ENCODE measurements at places on chromosomes 6 and 20.

GRCh38 chr6:147903321-147903720 is 394.8 kb downstream of the SAMD5 start:
- no peak for DNase-seq

DNA sequence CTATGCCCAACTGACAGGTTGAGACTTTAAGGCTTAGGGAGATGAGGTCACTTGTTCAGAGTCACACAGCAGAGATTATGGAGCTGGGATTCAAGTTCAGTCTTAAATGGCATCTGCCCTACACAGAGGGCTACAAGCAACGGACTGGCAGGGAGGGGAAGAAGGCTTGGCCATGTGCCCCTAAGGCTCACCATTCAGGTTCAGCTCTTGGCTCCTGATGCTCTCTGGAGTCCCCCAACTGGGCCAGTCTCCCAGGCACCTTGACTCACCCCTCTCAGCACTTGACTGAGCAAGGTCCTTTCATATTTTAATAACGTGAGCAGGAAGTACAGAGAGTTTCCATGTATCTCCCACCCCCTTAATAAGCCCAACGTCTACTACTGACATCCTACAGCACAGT is 71.4 kb upstream of the MAFB start:
- no peak for DNase-seq

DNA sequence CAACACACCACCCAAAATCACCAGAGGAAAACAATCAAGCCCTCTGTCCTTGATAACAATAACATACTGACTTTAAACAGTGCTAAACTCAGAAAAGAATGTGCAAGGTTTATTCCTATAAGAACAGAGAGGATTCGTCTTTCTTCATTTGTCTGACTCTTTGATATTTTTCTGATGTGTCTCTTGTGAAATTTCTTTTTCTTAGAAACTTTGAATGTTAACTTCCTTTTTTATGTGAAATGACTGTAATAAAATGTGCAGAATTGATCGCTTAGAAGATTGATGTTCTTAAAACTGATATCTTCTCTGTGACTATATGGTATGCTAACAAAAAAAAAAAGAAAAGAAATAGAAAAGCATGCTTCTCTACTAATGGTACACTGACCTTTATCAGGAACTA is 947.4 kb upstream of the CITED2 start:
- no peak for DNase-seq

GRCh38 chr20:4869290-4870193 is 131.8 kb downstream of the SLC23A2 start:
- no peak for DNase-seq

GRCh38 chr6:151389618-151390275 is 1.6 kb downstream of the ZBTB2 start:
- peak; percentile 81 for DNase-seq

DNA sequence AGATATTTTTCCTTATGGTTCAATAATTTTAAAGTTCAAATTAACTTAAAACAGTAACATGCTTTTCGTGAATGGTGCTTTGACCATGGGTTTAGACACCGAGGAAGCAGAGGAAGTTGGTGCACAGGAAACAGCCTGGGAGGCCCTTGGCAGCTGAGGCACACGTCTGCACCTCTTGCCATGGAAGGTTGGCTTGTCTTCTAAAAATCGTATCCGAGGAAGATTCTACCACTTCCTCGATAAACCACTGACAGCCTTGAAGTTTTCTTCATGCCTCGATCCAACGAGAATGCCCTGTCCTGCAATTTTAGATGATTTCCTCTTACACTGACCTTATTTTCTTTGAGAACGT is 12.2 kb downstream of the DLL1 start:
- DNase-seq: no peak

DNA sequence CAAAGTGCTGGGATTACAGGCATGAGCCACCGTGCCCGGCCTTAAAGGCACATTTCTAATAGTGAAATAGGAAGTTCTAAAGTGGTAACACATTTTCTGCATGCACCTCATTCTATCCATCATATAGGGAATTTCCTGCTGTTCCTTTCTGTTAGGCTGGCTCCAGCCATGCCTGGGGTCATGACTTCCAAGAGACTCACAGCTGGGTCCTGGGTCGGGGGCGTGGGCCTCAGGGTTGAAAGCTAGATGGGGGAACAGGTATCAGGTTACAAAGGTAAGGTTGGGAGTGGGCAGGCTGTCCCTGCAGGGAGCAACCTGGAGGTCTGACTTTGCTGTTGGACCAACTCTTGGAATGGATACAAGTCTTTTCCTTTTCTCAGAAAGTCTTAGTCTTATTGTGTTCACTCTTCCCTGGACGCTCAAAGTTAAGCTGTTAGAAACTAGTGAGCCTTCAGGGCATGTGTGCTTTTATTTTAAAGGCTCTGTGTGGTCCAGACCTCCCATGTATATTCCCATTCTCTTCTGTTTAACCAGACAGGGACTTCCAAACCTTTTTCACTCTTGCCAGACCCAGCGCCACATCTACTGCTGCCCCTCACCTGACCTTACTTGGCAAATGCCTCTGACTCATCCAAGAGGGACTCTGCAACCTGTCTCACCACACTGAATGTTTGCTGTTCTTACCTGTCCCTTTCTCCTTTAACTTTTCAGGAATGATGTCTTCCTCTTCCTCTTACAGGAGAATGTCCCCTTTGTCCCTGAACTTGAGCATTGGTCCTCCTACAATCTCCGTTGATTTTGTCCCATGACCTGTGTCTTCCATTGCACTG is 64.4 kb downstream of the TMEM170B start:
- no peak for DNase-seq

GRCh38 chr20:38301309-38301708 is 2.6 kb upstream of the BPI start:
- DNase-seq: no peak

DNA sequence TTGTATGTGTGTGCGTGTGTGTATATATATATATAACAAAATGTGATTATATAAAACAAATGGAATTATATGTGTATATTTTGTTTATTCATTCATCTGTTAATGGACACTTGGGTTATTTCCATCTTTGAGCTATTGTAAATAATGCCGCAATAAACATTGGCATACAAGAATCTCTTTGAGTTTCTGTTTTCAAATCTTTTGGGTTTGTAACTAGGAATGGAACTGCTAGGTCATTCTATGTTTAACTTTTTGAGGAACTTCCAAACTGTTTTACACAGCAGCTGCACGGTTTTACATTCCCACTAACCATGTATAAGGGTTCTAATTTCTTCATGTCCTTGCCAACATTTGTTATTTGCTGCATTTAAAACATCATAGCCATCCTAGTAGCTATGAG is 39.9 kb upstream of the TGM2 start:
- no peak for DNase-seq

DNA sequence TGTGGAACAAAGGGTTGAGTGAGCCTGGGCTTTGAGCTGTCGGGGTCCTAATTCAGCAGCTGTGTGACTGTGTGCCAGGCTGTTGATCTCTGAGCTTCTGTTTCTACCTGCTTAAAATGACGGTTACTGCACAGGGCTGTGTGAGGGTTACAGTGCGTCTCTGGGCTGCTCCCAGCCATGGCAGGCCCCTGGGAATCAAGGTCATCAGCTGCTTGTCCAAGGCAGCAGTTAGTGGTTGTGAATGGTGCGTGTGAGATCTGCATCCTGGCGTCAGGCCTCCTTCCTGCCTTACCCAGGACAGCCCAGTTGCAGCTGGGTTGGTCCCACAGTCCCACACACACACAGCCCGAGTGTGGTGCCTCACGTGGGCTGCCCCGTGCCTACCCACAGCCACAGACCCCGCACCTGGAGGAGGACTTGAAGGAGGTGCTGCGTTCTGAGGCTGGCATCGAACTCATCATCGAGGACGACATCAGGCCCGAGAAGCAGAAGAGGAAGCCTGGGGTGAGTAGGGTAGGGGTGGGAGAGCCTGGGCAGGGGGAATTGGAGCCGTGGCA is 15.6 kb downstream of the GTSF1L start:
- no peak for DNase-seq

GRCh38 chr6:53987522-53987888 is 123.7 kb upstream of the MLIP start:
- DNase-seq: no peak

DNA sequence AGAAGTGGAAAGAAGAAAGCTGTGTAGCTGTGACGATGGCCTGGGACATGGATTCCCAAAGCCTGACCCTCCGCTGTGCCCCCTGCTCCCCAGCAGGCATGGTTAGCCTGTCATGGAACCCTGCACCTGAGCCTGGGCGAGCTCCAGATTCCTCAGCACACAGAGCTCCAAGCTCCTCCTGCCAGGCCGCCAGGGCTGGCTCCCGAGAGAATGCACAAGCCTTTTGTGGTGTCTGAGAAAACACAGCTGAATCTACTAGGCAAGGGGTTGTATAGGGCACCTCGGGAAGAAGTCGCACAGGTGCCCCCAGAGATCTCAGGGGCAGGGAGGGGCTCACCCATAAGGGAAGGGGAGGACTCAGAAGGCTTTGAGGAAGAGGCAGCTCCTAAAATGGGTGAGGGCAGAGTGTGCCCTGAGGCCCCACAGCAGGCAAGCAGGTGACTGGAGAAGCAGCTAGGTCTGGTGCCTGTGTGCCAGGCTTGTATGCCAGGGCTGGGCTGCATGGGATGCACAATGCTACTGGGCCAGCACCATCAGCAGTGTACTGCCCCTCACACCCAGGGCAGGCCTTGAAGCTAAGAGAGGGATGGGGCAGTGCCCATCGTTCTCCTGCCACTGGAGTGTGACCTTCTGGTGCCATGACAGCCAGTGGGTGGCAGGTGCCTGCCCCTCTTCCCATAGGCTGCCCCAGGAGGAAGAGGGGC is 64.3 kb upstream of the CD93 start:
- DNase-seq: no peak

DNA sequence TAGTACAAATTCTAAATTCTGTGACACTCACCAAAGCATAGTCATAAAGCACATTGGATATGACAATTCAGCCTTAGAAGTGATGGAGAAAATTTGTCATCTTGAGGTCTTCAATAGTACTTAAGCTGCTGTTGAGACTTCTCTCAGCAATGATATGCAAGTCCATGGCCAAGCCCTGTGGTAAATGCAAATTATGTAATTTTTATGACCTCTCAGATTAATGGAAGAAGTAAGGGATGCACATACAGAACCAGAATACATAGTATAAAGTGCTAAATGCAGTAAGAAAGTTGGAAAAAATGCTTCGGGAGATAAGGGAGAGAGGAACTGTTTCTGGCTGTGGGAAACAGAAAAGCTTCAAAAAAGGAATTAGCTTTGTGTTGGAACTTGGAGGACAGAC is 700.7 kb downstream of the RNF144B start:
- DNase-seq: no peak

DNA sequence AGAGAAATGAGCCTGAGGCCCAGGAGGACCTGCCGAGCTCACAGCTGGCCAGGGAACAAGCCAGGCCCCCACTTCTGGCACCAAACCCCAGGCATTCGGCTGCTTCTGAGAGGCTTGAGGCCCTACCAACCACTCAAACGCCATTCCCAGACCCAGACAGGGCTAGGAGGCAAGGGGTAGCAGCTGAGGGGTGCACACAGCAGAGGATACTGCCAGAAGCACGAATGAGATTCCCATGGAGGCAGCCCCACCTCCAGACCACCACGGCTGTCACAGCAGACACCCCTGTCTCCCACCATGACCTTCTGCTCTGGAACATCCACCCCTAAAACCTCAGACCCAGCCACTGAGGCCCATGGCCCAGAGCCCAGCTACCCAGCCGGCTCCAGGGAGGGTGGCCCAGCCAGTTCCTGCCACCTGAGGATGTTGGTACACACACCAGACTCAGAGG is 36.1 kb downstream of the NTSR1 start:
- DNase-seq: no peak

- peak; percentile 62 for DNase-seq
Measured at GRCh38 chr6:75266716-75267291, 17.8 kb downstream of the TMEM30A start.

DNA sequence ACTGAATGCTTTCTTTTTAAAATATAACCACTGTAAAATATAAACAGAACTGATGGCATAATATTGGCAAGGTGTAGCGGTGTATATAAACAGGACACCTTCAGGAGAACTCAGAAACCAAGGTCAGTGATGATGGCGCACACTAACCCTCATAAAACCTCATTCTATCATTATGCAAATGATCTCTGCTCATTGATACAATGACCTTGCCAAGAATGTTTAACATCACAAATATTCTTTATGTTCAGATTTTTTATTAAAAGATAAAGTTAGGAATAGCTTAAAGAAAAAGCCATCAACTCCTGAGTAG is 48.6 kb upstream of the DST start:
- DNase-seq: no peak

GRCh38 chr6:116400328-116400727 is 29.6 kb downstream of the DSE start:
- peak; percentile 65 for DNase-seq

DNA sequence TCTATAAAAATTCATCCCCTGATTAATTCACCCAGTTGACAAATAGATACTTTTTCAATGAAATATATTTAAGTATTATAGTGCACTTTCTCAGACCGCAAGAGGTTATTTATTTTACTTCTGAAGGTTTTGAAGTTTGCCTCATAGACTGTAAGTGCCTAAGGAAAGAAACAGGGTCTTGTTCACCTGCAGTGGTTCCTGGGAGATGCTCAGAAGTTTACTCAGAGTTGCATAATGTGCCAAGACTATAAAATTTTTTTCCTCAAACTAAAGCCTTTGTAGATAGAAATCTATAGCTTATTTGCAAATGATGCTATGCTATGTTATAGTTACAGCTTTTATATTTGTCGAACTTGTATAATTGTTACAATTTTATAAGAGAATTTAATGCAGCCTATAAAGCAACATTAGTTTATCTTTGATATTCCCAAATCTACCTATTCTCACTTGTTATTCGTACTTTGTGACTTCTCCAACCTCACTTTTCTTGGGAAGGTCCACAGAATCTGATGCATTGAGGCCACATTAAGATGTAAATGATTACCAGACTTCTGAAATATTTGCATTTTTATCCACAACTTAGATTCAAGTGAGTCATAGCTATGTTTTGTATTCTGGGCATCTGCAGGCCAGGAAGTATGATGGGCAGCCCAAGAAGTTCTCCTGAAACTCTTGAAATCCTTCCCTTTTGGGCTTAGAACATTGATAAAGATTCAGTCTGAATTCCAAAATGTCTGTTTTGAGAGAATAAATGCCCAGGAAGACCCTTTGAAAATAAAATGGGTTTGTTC is 35.7 kb downstream of the KCNQ5 start:
- DNase-seq: peak; percentile 62

DNA sequence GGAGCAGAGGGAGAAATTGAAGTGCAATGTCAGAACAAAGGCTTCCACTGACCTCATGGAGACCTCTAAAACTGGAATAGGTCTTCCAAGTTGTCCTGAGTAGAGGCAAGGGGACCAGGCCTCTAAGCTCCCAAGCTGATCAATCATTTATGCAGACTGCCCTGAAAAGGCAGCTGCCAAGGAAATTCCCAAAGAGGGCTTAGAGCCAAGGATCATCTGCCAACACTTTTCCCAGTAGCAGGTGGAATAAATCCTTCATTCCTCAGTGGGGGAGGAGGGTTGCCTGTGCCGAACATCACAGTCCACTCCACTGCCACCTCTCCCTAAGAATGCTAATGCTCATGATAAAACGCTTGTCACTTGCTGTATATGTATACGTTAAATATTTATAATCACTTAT is 29.3 kb upstream of the RALY start:
- no peak for DNase-seq

- no peak for DNase-seq
Measured at GRCh38 chr20:32111156-32111686, 1.7 kb downstream of the TM9SF4 start.

All from AG10803 (cell line).